ENCODE measurements at places on chromosomes 5 and 9.

- DNase-seq, result no peak
Measured at GRCh38 chr5:44714871-44715561, 93.7 kb upstream of the MRPS30 start.

DNA sequence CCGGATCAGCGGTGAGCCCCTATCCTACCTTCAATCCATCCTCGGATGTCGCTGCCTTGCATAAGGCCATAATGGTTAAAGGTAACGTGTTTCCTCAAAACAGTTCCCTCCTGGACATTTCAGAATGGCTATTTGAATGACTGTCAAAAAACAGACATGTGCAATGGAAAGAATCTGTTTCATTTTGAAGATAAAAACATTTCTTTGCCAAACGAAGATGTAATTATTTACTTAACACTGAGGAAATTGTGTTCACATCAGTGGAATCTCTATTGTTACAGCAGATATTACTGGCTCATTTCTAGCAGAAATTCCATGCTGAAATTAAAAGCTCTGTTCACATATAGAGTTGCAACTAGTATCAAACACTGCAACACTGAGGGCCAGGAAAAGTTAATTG lies 7.1 kb downstream of the ANXA1 start:
- DNase-seq, result no peak

- DNase-seq, result no peak
Measured at GRCh38 chr9:130089141-130089540, 35.4 kb downstream of the GPR107 start.

GRCh38 chr5:56757077-56757476 lies 58.3 kb upstream of the MAP3K1 start:
- no peak for DNase-seq

GRCh38 chr5:96242571-96242970 lies 190.5 kb downstream of the PCSK1 start:
- no peak for DNase-seq

DNA sequence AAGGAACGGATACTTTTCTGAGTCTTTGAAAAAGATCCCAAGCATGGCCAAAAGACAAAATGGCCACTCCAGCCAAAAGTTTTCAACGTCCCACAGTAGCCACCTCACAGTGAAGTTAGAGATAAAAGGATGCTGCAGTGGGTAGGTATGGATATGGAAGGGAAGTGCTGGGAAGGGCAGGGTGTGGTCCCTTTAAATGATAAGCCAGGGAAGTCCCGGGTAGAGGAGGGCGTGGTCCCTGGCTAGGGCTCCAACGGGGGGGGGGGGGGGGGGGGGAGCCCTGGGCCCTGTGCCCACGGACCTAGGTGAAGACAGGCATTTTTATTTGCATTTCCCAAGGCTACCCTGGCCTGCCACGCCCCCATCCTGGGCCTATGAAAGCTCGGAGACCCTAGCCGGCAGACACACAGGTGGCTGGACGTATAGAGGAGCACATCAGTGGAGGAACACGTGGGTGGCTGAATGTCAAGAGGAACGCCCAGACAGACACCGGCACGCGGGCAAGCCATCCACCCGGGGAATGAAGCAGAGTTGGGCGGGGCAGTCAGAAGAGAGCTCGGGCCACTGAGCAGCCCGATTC lies 306.7 kb downstream of the NFIB start:
- no peak for DNase-seq

DNA sequence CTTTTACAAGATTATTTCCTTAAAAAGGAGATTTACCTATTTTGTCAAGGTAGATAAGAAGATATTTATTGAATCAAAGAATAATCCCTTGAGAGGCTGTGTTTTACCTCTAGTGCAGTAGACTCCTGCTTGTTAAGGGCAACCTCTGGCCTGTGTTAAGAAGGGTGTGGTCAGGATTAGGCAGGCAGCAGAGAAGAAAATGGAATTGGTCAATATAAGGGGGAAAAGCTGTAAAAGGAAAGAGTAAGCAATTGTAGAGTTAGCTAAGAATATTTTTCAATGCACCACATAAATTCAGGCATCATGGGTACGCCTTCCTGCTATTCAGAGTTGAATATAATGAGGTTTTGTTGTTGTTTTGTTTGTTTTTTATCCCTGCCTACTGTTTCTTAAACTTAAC lies 6.2 kb downstream of the CCDC125 start:
- DNase-seq, result no peak

DNA sequence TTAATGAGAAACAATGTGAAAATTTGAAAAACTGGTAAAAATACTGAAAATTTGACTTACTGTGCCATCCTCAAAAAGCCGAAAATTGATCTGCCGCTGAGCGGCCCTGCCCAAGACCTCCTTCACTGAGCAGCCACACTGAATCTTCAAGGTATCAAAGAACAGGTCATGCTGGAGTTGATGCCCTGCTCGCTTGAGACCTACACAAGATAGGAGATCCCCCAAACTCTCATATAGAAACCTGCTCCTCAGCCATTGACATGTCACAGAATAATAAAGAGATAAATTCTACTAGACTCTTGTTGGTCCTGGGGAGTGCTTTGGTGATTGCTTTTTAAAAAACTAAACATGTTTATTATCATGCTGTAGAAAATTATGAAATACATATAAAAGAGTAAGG lies 52.7 kb downstream of the GLDC start:
- no peak for DNase-seq

Data from stimulated activated effector memory CD8-positive, alpha-beta T cell treated with anti-CD3 and anti-CD28 coated beads, Interleukin-12 subunit alpha, Interleukin-12 subunit beta, amount 100 ng/mL, for 72 hours (primary cell).